Activated gamma-delta T cell treated with anti-CD3 and anti-CD28 coated beads, Interleukin-2, amount 50 U/mL, for 16 hours (primary cell): ENCODE measurements at places on chromosomes 5 and 9.
A peak's percentile ranks its signal among the peaks of the same experiment; 100 is the strongest.

DNA sequence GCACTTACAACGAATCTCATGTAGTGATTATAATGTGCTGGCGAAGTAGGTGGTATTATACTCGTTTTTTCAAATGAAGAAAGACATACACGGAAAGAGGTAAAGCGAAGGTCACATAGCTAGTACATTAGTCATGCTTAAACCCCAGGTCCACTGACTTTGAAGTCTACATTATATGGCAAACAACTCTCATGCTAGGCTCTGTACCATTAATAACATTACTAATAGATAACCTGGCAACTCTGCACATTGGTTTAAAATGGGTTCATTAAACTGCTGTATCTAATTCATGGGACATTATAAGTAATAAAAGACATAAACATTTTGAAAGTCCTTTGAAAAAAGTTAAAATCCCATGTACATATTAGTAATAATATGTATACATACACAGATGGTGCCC is 21.2 kb downstream of the FYB1 start:
- no peak for DNase-seq

GRCh38 chr5:116135344-116135743 is 50.5 kb downstream of the COMMD10 start:
- no peak for DNase-seq

- no peak for DNase-seq
Observed at GRCh38 chr9:5786370-5787127, 46.4 kb downstream of the ERMP1 start.

DNA sequence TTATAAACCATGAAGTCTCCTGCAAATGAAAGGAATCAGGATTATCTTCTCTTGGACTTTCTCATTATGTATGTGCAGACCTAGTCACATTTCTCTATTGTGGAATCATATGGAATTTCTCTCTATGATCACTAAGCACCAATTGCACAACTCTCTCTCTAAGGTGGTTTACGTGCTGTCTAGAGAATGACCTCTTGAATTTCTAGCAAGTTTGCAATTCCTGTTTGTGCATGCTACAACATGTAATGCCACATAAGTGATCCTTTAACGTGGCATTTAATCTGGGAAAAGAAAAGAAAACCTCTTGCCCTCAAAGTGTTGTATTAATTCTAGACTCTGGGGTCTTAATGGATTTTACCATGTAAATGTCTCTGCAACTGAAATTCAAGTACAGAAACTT is 5.0 kb upstream of the PPP2R2B start:
- DNase-seq, result no peak

- no peak for DNase-seq
Observed at GRCh38 chr9:81145331-81145963, 543.9 kb downstream of the TLE1 start.

GRCh38 chr9:119050281-119050680 is 319.0 kb downstream of the BRINP1 start:
- no peak for DNase-seq

DNA sequence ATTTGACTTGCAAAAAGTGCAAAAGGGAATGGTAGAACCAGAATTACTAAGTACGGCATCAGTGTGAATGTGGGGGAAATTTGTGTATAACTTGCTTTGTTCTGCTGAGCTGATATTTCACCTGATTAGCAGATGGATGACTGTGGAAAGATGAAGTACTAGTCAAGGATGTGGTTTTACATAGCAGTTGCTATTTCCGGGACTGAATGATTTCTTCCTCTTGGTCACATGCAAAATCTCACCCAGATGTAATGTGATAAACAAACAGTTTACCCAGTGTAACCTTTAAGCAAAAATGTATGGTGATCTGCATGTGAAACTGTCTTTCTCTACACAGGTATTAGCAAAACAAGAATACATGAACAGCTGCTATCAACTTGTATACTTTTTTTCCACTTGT is 46.1 kb downstream of the DCP2 start:
- DNase-seq, result peak; percentile 3

- DNase-seq, result no peak
Observed at GRCh38 chr9:84691634-84692033, 22.1 kb downstream of the NTRK2 start.

DNA sequence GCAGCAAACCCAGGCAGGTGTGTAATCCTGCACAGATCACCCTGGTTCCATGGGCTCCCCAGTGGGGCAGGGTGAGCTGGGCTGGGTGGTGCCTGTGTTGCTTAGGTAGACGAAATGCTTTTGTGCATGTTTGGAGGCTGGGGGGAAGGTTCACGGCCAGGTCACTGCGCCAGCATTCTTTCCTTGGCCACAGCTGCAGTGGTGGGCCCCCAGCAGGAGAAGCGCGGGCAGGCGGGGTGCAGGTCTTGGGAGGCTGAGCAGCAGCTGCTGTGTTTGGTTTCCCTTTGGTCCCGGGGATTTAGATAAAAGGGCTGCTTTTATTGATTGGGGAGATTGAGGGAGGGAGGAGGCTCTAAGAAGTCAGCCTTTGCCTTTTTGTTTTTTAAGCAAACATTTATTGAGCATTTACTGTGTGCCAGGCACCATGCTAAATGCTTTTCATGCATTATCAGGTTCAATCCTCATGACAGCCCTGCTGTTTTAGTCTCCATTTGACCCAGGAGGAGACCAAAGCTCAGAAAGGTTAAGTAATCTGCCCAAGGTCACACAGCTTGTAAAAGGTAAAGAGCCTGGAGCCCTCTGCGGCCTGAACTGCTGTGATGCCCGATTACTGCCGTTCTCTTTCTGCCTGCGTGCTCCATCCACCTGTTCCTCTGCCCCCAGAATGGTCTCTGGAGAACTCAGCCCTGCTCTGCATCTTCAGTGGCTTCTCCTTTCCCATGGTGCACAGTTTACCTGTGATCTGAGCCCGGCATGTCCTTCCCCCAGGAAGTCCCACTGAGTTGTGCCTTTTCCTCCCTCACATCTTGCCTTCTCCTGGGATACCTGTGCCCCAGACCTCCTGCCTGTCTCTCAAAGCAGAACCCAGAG is 94.4 kb downstream of the MACROH2A1 start:
- DNase-seq, result no peak

DNA sequence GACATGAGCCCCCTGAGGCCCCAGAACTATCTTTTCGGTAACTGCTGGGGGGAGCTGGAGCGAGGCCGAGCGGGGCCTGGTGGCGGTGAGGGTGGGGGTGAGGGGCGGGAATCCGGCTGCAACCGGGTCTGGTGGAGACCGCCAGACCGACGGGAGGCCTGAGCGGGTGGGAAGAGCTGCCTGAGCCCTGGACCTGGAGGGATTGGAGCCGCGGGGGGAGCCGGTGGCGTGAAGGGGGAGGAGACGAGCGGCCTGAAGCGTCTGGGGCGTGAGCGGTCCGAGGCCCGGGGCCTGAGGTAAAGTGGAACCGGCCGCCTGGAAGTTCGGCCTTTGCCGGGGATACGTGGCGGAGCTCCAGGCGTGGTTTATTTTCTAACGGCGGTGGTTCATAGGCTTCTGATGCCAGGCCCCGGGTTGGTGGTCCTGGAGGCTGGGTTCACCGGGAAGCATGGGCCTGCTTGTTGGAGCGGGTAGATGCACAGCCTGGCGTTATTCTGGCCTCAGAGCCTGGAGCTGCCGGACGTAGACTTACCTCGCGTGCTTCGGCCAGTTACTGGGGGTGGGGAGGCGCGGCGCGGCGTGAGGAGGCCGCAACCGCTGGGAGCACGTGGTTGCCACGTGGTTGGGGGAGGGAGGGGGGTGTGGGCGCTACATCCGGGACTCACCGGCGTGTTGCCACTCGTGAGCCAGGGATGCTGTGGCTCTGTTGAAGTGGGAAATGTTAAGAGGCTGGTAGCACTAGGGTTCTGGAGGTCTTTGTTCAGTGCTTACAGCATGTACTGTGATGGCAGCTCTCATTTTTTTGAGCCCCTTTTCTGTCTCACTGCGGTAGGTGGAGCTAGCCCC is 544 bp downstream of the NPM1 start:
- DNase-seq, result peak; percentile 78

- no peak for DNase-seq
Observed at GRCh38 chr5:124278636-124279035, 467.8 kb downstream of the ZNF608 start.

DNA sequence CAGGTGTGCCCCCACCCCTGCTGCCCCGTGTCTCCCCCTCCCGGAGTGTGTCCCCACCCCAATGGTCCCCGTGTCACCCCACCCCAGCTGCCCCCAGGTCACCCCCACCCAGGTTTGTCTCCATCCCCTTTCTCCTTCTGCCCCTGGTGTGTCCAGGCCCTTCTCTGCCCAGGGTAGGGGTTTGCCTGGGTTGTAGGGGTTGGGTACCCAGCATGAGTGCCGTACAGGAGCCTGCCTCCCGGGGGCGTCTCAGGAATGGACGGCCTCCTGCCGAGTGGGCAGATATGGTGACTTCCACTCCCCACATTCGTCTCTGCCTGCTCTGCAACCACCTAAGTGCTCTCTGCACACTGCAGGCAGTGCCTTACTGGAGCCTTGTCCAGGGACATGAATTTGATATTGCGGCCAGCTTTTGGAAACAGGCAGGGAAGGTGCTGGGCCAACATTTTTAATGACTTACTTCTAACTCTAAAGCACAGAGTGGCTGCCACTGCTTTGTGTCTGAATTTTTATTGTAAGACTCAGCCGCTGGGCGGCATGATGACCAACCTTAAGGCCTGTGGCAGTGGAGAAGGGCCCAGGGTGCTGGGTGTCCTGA is 6.7 kb downstream of the LRRC14B start:
- DNase-seq, result no peak

DNA sequence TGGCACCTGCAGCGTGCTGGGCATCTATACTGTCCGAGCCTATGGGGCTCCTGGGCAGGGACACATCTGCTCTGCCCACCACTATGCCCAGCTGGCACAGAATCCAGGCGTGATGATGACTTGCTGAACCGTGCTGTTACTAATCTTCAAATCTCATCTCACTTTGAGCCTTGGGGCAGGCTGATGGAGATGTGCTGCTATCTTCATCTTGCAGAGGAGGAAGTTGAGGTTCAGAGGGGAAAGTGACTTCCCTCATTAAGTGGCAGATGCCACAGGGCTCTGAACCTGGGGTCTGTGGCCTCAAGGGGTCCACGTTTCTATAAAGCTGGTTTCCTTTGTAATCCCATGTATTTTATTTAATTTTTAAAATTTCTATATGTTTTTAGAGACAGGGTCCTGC is 4.7 kb downstream of the SLC2A6 start:
- no peak for DNase-seq

GRCh38 chr5:138898299-138898698 is 23.2 kb upstream of the LRRTM2 start:
- DNase-seq, result no peak

DNA sequence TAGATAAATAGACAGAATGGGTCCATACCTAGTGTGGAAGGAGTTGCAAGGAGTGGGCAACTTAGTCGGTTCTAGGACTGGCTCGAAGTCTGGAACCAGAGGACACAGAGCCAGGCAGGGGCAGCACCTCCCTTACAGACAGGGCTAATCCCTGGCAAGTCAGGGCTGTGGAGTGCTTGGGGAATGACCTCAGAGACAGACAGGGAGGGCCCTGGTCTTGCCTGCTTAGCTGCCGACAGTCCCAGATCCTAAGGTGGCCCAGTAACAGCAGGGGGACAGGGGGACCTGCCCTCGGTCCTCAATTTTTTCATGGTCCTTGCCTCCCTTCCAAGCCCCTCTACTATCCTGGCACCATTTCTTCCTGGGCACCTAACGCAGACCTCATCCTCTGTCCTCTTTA is 222.4 kb upstream of the TNC start:
- no peak for DNase-seq

DNA sequence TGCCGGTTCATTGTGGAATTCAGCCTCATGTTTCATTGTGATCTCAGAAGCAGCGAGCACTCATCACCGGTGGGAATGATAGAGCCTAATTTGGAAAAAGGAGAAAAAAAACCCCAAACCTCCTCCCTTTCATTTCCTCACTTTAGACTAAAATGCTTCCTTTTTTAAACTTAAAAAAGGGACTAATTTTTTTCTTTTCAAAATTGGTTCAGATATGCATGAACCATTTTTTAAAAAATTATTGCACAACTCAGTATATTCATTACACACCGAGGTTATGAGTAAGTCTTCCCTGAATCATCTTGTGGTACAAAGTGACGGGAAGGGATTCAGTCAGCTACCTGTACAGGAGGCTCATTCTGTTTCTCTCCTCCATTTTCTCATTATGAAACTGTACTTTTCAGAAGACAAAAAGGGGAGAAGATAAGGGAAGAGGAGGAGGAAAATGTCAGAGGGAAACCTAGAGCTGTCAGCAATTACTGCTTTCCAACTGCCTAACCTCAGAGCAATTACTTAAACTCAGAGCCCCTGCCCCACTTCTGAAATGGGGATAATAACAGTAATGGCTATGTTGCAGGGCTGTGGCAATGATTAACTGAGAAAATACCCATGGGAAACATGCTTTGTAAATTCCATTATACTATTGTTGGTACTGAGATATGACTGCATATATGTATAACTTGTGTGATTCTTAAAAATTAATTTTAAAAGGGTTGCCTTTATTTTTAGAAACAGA is 24.0 kb downstream of the GALNT10 start:
- no peak for DNase-seq

- no peak for DNase-seq
Observed at GRCh38 chr5:6850106-6850432, 136.8 kb downstream of the TENT4A start.

GRCh38 chr5:174436750-174437149 is 287.6 kb upstream of the MSX2 start:
- no peak for DNase-seq

GRCh38 chr9:33295571-33295970 is 5.3 kb downstream of the NFX1 start:
- no peak for DNase-seq

DNA sequence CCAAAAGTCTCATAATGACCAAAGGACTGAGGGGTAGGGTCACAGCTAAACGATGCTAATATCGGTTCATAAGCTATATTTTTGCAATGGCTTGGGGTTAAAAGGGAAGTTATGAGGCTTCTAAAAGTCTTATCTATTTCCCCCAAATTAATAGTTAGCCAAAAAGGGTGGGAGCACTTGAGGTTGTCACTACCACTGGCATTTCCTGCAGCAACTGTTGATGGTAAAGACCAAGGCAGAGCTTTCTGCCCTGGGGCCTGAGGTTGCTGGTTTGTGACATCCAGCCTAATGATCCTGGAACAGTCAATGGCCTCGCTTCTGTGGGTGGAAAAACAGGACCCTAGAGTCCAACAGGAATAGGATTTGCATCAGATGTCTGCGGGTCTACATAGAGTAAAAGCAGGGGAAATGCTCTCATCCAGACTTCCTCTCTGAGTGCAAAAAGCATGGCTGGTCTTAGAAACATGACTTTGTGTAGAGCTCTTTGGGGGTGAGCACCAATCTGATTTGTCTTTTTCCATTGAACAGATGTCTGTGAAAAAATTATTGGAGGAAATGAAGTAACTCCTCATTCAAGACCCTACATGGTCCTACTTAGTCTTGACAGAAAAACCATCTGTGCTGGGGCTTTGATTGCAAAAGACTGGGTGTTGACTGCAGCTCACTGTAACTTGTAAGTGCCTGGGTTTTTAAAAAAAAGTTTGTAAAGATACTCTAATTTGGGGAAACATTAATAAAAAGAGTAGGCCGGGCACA is 2.7 kb downstream of the GZMA start:
- DNase-seq, result no peak

DNA sequence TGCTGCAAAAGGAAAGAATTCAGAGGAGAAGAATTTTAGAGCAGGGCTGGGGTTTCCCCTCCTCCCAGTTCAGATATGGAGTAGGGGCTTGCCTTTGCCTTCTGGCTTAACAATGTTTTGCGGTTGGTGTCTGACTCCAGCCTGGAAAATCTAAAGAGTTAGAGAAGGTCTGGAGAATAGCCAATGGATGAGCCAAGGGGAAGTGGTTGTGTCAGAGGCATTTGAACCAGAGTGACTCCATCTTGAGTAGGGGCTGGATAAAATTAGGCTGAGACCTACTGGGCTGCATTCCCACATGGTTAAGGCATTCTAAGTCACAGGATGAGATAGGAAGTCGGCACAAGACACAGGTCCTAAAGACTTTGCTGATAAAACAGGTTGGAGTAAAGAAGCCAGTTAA is 133.7 kb downstream of the DIRAS2 start:
- no peak for DNase-seq
